ENCODE measurements at places on chromosomes 13 and 19.

- DNase-seq, result no peak
These were observed 1.7 kb downstream of the PROSER1 start for GRCh38 chr13:39036212-39036611.

GRCh38 chr13:89294115-89294867, 1623.1 kb downstream of the SLITRK5 start:
- no peak for DNase-seq

- DNase-seq, result no peak
These were observed 8.6 kb downstream of the ANO8 start for GRCh38 chr19:17325881-17326594.

DNA sequence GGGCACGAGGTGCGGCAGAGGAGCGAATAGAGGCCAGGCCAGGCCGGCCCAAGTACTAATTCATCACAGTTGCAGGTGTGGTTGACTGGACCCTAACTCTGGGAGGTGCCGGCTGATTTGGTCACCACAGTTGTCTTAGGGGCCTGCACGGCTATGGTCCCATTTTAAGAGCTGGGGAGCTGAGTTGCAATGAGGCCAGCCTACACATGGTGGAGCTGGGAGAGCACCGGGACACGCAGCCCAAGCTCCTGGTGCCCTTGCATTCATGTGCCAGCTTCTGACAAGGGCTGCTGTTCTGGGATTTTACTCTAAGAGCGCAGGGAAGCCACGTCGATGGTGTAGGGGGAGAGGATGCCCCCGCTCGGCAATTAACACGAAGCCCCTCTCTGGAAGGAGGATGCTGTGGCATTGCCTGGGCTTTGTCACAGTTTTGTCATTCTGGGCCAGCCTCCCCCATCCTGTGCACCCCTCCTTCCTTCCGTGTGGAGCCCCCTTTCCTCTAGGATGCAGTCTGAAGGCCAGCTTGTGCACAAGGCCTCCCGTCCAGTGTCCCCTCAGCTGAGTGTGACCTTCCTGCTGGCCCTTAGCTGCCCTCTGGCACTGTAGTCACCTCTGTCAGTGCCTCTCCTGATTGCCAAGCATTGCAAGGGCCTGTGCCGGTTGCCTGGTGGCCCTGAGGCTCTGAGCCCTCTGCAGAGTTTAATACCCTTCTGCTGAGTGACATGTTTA, 109.4 kb upstream of the C1QTNF9B start:
- DNase-seq, result no peak

DNA sequence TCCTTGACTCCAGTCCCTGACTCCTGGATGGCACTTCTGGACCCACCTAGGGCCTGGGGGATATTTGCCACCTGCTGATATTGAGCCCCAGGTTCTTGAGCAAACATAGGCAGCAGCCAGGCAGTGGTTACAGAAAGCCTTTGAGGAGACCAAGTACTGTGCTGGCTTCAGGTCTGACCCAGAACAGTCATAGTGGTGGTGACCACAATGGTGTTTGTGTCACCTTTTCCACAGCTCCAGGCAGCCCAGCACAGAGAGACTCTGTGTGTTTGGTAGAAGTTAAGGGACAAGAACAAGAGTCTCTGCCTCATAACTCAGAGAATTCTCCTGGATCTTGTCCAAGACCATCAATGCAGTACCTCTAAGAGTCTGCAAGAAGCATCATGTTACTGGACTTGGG, 14.6 kb upstream of the CLC start:
- DNase-seq, result no peak

DNA sequence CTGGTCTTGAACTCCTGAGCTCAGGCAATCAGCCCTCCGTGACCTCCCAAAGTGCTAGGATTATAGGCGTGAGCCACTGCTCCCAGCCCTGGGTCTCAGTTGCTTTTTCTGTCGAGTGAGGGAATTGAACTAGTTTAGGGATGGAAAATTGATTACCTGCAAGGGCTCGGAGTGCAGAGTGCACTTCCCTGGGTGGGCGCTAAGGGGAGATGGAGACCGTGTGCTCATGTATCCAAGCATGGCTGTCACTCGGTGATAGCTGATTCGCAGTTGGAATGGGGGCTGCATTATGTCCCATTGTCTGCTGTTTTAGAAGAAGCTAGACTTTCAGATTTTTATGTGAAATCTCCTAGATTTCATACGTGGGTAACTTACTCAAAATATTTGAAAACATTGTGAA, 139.9 kb upstream of the RFC3 start:
- DNase-seq, result no peak

- DNase-seq, result no peak
These were observed 444.3 kb downstream of the GPC6 start for GRCh38 chr13:93670866-93671265.

GRCh38 chr13:23628765-23629565, 58.8 kb downstream of the TNFRSF19 start:
- no peak for DNase-seq

- peak; percentile 61 for DNase-seq
These were observed 22.3 kb downstream of the IER2 start for GRCh38 chr19:13172346-13173138.

DNA sequence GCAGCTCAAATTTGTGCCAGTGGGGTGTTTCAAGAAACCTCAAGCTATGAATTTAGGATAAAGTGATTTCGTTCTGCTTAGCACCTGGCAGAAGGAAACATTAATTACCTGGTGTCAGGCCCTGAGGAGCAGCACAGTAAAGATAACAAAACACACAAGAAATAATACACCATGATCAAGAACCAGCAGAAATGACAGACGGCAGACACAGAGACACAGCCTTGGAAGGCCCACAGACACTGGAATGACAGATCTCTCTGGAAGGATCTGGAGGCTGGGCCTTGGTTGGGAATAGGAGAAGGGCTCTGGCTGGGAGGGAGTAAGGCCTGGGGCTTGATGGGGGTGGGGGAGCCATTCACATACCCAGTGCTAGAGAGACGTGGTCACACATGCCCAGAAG, 10.8 kb downstream of the PRODH2 start:
- DNase-seq, result no peak

Data from NCI-H2029 treated with DMSO at 0.1 percent for 48 hours (cell line).